ENCODE measurements at places on chromosomes 3 and 15.

DNA sequence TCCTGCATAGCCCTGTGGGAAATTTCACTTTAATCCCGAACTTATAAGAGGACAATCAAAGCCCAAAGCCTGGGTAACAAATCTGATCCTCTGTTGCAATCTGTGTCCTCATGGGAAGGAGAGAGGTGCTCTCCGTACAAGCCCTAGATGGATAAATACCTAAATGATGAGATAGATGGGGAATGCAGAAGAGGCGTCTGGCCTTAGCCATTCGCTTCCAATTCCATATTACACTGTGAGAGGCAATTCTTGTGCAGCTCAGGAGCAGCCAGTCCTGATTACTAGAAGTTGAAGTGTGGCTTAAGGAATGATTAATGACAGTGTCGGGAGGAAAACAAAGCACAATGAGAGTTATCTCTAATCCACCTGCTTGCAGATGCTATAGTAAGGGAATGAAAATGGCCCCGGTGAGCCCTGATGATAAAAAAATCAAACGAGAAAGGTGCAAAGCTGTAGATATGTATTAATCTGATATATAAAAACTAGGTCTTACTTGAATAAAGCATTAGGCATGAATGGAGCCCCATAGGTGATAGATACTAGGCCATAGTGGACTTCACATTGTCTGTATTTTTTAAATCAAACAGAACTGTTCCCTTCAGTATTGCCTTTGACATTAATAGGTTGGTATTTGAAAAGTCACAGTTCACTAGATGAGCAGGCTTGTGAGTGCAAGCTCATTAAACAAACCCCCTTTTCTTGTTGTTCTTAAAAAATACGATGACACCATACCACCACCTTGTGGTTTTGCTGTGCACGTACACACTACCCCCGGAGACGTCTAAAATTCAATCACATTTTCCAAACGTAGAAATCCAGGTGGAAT is 54.2 kb upstream of the TMCO5A start:
- no peak for DNase-seq

- no peak for DNase-seq
These were observed 95.5 kb upstream of the CHRNA7 start for GRCh38 chr15:31934821-31935220.

DNA sequence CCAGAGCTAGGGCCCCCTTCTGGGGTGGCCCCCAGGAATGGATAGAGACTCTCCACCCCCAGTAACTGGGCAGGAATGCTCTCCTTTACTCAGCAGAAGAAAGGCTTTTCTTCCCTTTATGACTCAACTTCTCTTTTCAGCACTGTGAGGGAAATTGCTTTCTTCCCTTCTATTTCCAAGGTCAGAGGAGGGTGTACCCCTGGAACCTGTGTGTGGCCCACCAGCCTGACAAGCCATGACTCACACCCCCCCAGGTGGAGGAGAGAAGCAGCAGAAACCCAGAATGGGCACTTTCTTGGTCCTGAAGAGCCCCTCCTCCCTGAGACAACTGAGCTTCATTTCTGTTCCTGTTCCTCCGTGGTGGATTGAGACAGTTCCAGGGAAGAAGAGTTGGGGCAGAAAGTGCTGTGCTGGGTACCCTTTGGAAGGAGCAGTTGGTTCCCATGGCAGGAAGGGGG is 2.7 kb upstream of the ANKRD63 start:
- no peak for DNase-seq

DNA sequence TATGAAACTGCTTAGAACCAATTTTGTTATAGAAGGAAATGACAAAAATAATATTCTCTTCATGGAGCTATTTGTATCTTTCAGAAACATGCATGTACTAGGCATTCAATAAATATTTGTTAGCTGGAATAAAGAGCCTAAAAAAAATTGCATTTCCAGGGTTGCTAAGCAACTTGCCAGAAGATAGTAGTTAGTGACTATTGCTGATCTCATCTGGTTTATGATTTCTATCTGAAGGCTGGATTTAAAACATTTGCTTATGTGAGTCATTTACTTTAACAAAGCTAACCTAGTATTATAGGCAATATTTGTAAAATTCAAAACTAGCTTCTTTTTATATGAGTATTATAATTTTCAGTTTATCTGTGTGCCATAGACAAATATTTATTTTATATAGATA is 78.3 kb downstream of the NAALADL2 start:
- DNase-seq = no peak

GRCh38 chr15:71413419-71413818 is 298.1 kb downstream of the THSD4 start:
- no peak for DNase-seq

DNA sequence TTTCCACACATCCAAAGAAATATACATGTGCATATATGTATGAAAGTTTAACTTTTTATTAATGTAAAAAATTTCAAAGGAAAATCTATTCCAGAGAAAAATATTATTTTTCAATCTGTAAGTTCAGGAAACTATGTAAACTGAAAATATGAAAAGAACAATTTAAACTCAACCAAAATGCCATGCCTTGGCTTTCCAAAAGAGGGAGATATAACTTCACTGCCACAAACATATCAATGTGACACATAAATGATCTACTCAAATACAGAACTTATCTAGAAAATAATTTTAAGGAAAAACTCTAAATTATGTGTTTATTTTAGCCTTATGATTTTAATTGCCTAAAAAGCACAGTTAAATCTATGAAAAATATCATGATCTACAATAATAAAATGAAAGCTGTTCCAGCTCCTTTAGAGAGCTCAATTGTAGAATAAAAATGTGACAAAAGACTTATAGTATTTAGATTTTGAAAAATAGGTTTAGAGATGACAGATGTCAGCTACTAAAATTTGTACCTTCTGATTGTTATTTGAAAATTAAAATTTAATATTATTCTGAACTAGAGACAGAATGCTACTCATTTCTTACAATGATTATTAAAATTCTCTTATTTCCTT is 94.8 kb downstream of the GBE1 start:
- DNase-seq = no peak

DNA sequence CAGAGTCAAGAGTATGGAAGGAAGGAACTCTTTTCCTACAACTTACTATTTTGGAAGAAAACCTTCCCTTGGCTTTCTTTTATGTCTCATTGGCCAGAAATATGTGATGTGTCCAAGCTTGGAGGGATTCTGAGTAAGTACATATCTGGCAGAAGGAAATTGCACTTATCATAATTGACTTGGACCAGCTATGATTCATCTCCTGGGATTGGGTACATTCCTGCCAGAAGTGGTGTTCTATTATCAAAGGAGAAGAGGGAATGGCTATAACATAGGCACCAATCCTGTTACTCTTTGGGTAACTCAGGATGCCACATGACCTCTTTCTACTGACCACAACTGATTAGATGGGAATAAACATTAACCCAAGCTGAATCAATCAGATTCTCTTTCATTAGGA is 13.5 kb upstream of the DAZL start:
- no peak for DNase-seq

DNA sequence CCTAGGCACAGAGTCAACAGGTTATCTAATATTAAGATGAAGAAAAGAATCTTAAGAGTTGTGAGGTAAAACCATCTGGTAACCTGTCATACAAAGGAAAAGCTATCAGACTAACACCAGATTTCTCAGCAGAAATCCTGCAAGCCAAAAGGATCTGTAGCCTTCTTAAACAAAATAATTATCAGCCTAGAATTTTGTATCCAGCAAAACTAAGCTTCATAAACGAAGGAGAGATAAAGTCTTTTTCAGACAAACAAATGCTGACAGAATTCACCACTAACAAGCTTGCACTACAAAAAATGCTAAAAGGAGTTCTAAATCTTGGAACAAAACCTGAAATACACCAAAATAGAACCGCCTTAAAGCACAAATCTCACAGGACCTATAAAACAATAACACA is 9.9 kb upstream of the IGSF11 start:
- DNase-seq = no peak

DNA sequence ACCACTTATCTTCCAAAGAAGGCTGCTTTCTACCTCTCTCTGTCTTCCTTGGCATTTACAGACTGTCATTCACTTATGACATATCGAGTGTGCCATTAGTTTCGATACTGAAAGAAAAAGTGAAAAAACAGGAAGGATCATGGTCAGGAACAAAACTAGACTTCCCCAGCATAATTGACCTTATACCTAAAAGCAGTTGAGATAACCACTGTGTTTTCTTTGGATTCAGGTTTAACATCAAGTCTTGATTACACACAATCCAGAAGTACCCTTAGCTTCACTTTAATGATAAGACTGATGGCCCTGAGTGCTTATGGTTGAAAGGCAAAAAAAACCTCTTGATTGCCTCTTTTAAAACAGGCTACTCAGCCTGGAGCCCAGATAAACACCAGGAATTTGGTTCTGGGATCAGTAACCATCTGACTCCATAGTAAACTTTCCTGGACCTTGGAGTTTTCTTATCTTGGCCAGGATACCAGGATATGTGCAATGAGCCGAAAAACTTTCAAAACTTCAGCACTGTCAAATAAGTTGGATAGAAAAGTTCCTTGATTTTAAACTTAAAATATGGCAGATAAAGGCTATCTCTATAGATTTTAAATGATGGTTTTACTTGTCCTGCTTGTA is 5.0 kb upstream of the UACA start:
- no peak for DNase-seq

Data from WTC11 (cell line).